Right lung (tissue), 10 donors: ENCODE measurements at places on chromosomes 11 and 22. TPM values are rescaled to one million over a fixed set of nuclear protein-coding genes. Genes with fewer than 3 reads are reported as not detected.

GRCh38 chr11:119120639-119121007 lies 757 bp upstream of the HINFP start:
- no peak for DNase-seq

- DNase-seq: no peak
Observed at GRCh38 chr11:33997584-33998251, 53.8 kb upstream of the CAPRIN1 start.

DNA sequence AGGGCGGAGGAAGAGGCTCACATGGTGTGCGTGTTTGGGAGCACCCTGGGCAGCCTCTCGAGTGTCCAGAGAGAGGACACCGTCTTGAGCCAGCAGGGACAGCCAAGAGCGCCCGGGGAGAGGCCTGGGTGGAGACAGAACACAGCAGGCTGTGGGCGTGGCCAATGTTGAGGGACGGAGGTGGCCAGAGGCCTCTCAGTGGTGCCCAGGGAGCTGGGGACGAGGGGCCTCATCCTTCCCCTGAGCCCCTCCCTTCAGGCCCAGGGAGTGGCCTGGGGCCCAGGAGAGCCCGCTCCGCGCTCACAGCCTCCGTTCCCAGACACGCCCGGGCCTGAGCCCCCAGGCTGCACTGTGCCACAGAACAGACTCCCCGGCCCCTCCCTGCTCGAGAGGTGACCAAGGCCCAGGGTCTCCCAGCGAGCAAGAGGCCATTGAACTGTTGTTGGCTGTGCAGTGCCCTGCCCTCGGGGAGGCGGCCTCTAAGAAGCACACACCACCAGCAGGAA lies 48.4 kb downstream of the CDKN1C start:
- peak; percentile 91 for DNase-seq

GRCh38 chr11:120842195-120842594 lies 181.7 kb upstream of the TBCEL start:
- DNase-seq: no peak

The ALKBH8 gene
- 10.3 TPM for polyA plus RNA-seq

- no peak for DNase-seq
Observed at GRCh38 chr11:113296447-113297205, 17.8 kb upstream of the TTC12 start.

The CLDN5 gene
- 40.8 TPM for polyA plus RNA-seq

- DNase-seq: no peak
Observed at GRCh38 chr22:40056559-40056958, 61.8 kb downstream of the FAM83F start.

The PHOX2A gene
- polyA plus RNA-seq: 0.20 TPM

The PVALB gene
- polyA plus RNA-seq: not detected

DNA sequence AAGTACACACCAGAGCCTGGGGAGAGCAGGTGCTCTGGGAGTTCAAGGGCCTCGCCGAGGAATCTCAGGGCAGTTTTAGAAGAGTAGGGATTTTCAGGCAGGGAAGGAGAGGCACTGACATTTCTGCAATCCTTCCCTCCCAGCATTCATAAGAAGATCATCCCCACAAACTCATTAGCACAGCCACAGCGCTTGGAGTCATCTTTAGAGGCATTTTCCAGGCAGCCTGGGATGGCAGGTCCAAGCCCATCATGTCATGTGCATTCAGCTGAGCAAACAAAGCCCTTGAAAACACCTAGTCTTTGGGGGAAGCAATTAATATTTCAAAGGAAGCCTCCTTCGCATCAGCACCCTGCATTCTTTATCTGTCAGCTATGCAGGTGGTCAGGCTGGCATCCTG lies 43.8 kb downstream of the MAP6 start:
- no peak for DNase-seq

DNA sequence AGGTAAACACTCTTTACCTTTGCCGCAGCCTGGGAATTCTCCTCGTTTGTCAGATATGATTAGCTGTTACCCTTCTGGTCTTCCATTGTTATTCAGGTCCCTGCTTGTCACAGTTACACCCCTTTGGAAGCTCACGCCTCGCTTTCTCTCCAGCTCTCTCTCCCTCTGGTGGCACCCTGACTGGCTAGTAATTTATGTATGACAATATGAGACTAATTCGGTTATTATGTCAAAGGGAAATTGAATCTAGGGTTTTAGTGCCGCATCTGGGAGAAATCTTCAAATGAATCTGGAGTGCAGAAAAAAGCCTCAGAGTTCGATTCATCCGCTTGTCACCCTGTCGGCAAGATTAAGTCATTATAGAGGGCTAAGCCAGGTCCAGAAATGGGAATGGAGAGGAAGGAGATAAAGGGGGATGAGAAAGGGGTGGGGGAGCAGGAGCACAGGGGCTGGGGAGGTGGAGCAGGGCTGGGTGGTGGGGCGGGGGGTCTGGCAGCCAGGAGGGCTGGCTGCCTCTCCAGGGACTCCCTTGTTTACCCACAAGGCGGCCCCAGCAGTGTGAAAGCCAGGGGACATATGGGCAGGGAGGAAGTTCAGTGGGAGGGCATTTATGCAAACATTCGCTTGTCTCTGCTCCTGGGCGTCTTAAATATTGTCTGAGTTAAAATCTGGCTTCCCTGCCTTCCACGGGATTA lies 179.0 kb upstream of the NECTIN1 start:
- DNase-seq: no peak

The ART1 gene
- polyA plus RNA-seq: 0.24 TPM

The UPK3A gene
- polyA plus RNA-seq: not detected

GRCh38 chr11:114125531-114125930 lies 66.0 kb downstream of the ZBTB16 start:
- DNase-seq: no peak

- DNase-seq: no peak
Observed at GRCh38 chr22:23781065-23781464, 5.7 kb upstream of the SMARCB1 start.

GRCh38 chr11:45275828-45276227 lies 10.3 kb downstream of the SYT13 start:
- no peak for DNase-seq

DNA sequence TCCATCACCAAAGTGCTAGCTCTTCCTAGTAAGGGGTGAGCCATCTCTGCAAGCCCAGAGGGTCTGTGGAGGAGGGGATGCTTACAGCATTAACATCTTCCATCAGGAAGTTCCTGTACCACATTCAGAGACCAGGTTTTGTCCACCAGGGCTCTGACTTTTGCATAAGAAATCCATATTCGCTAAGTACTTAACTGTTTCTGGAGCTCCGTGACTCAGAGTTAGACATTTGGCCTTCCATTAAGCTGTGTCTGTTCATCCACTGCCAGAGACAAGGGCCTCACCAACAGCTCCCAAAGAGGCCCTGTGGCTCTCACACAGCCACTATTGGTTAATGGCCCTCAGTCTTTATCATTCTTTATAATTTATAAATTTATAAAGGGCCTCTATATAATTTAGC lies 144.6 kb downstream of the ADAMTS15 start:
- DNase-seq: no peak

The GLYAT gene
- not detected for polyA plus RNA-seq

- no peak for DNase-seq
Observed at GRCh38 chr11:34840736-34841386, 75.3 kb downstream of the APIP start.

GRCh38 chr11:45773786-45774655 lies 30.9 kb upstream of the SLC35C1 start:
- DNase-seq: no peak

- no peak for DNase-seq
Observed at GRCh38 chr11:65026810-65027209, 429 bp upstream of the SNX15 start.

The CATSPERZ gene
- 0.28 TPM for polyA plus RNA-seq

DNA sequence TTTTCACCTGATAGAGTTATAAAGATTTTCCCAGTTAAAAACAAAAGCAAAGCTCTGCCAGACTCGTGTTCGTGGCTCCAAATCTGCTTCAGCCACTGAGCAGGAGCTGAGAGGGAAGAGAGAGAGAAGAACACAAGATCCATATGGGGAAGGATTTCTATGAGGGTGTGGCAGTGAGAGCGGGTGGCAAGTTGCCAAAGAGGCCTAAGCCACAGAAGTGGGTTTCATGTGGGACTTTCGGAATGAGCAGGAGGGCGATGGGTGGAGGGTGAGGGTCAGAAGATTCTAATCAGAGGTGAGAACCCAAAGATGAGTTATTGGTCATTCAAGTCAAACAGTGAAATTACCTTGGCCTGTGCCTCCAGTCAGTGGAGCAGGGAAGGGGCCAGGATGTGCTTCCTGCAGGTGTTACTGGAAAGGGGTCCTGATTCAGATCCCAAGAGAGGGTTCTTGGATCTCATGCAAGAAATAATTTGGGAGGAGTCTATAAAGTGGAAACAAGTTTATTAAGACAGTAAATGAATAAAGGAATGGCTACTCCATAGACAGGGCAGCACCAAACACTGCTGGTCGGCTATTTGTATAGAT lies 40.5 kb upstream of the TOP3B start:
- DNase-seq: no peak

- no peak for DNase-seq
Observed at GRCh38 chr11:27648840-27649239, 51.4 kb downstream of the BDNF start.

DNA sequence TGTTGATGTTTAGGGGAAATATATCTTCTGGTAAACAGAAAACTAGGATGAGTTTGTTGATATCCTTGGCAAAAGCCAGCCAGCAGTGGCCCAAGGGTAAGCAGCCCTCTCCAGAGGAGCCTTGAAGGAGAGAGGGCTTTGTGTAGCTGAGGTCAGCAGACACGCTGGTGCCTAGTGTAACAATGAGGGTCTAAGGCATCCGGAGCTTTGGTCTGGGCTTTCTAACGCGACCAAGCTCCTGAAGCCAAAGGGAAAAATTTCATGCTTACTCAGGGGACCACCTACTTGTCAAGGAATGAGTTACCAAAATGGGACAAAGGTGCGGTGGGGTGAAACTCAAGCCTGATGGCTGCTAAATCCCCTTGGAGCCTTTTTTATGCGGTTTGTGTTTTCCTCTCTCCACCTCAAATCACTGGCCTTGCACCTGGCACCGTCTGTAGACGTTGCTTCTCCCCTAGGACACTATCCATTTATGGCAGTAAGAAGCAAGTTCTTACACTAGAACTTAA lies 134.9 kb downstream of the DBX1 start:
- no peak for DNase-seq

The DGAT2 gene
- 1.2 TPM for polyA plus RNA-seq

The KDM4E gene
- 0.23 TPM for polyA plus RNA-seq

The VPS11 gene
- 54.0 TPM for polyA plus RNA-seq

GRCh38 chr22:36218648-36219193 lies 17.1 kb upstream of the APOL4 start:
- no peak for DNase-seq

DNA sequence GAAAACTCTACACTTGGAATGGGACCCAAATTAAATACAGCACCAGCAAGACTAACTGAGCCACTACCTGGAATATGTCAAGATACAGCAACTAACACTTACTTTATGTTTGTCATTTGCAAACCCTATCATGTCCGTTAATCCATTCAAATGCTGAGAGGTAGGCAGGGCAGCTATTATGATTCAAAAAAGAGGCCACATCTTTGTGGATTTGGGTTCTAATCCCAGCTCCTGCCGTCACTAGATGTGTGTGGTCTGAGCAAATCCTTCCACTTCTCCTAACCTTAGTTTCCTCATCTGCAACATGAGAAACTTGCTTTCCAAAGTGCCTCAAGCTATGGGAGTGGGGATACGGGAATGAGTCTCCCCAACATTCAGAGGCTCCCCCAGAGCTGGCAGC lies 24.2 kb downstream of the FLI1 start:
- DNase-seq: no peak

DNA sequence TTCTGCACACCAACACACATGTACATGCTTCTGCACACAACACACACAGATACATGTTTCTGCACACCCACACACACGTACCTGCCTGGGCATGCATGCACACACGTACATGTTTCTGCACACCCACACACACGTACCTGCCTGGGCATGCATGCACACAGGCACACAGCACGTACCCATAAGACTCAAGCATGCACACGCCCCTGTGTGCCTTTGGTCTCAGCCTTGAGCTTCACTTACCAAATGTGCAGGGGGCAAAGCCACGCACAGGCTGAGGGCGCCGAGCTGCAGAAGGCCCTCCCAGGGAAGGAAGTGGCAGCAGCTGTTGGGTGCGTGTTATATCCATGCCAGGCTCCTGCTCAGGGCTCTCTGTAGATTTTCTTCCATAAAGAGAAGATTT lies 34.7 kb upstream of the SMIM38 start:
- no peak for DNase-seq

DNA sequence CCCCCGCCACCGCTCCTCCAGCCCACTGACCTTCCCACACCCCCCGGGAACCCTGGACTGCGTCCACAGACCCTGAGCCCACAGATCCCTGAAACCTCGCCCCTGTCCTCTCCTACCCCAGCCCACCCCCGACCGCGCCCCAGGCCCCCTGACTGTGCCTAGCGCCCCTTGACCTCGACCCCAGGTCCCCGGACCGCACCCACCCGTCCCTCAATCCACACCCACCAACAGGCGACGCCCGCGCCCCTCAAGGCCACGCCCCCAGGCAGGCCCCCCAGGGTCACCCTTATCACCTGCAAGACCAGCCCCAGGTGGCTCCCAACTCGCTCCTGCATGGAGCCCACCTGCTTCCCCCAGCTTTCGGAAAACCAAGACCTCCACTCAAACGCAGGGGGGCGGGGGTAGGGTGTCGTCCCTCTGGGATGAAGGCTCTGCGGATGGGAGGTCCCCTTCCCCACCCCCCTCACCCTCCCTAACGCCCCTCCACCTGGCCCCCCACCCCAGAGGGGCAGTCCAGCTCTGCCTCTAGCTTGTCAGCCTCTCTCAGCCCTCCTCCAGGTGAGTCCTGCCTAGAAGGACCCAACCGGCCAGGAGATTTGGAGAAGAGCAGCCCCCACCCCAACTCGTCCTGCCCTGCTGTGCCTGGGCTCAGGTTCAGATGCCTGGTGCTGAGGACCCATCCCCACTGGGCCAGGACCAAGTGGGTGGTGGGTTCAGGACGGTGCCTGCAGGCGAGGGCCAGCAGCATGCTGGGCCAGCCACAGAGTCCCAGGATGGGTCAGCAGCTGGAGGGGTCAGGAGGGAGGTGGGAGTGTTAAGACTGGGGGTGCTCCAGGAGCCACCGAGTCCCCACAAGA lies 3.1 kb upstream of the IL17REL start:
- DNase-seq: no peak

GRCh38 chr11:13008061-13008435 lies 1.1 kb upstream of the RASSF10 start:
- DNase-seq: no peak

DNA sequence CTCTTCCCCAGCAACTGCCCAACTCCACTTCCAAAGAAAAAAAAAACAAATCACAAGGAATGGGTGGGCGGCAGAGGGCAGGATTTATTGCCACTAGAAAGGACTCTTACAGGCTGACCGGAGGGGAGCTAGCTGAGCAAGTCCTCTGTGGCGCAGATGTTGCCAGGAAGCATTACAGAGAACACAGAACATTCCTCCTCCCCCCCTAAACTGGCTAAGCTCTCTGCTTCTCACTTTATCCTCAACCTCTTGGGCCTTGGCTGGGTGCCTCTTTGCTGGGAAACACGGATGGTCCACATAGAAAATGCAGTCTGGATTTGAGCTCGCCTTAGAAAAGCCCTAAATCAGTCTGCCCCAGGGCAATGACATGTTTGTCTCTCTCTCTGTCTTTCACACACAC lies 12.6 kb upstream of the FJX1 start:
- peak; percentile 73 for DNase-seq

GRCh38 chr11:14258221-14258935 lies 100.6 kb downstream of the RRAS2 start:
- no peak for DNase-seq

GRCh38 chr11:1925373-1926155 lies 6.1 kb downstream of the TNNT3 start:
- no peak for DNase-seq

The PRR33 gene
- polyA plus RNA-seq: 0.10 TPM
